ENCODE measurements at places on chromosomes 6 and 20.

- no peak for DNase-seq
Measured at GRCh38 chr20:42401613-42402012, 783.4 kb upstream of the CHD6 start.

- peak; percentile 51 for DNase-seq
Measured at GRCh38 chr6:22364306-22364705, 67.5 kb upstream of the PRL start.

DNA sequence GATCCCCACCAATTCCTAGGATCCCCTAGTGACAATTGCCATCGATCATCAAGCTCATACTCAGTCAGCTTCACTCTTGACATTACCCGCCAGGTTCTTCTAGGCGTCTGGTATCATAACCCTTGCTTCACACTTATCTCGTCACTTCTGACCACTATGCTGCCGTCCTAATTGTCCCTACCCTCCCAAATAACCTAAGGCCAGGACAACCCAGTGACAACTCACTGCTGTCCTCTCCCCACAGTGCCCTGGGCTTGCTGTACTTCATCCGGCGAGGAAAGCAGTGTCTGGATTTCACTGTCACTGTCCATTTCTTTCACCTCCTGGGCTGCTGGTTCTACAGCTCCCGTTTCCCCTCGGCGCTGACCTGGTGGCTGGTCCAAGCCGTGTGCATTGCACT, 3.7 kb downstream of the SYS1 start:
- no peak for DNase-seq

DNA sequence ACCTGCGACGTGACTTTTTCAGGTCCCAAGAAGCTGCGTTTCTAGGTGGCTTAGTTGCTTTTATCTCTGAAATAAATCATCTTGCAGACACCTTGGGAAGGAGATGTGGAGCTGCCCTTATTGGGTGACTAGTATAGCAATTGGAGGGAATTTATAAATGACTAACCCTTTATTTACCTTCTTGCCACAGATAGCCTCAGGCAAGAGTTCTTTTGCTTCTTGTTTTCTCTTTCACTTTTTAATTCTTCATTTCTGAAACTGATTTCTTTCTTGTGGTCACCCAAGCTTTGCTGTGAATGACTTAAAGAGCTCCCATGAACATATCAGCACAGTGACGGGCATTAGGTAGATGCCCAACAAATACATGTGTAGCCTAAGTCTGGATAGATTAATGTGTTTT, 3.0 kb downstream of the ADGRF4 start:
- no peak for DNase-seq

DNA sequence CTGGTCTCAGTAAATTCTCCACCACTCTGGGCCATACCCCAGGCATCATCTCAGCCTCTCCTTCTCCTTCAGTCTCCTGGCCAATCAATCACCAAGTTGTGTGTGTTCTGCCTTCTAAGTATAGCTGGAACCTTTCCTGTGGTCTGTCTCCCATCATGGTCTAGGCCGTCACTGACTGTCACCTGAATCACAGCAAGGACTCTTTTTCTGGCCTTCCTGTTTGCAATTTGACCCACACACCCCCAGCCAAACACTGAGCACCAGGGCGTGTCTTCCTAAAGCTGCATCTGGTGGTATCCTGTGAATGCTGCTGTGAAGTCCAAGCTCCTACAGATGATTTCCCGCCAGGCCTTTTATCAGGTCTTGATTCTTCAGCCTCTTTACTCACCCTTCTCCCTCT, 52.6 kb upstream of the PRELID3B start:
- no peak for DNase-seq
